ENCODE measurements at places on chromosomes 1 and 21.

GRCh38 chr1:47579809-47580208, 142.0 kb downstream of the FOXD2 start:
- no peak for DNase-seq

GRCh38 chr1:24248859-24249258, 61.8 kb upstream of the IFNLR1 start:
- DNase-seq: no peak

DNA sequence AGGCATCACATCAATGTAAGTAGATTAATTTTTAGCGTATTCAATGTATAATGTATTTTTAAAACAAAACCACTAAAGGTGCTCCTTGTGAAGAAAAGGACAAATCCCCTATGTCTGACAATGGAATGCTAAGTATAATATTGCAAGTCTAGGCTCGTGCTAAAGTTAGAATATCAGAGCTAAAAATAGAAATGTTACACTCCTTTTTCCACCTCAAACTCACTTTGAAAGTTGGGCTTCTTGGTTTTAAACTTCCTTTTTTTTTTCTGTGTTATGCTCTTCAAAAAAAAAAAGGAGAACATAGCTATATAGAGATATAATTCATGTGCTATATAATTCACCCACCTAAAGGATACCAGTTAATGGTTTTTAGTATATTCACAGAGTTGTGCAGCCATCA, 3.6 kb upstream of the SERBP1 start:
- DNase-seq: no peak

DNA sequence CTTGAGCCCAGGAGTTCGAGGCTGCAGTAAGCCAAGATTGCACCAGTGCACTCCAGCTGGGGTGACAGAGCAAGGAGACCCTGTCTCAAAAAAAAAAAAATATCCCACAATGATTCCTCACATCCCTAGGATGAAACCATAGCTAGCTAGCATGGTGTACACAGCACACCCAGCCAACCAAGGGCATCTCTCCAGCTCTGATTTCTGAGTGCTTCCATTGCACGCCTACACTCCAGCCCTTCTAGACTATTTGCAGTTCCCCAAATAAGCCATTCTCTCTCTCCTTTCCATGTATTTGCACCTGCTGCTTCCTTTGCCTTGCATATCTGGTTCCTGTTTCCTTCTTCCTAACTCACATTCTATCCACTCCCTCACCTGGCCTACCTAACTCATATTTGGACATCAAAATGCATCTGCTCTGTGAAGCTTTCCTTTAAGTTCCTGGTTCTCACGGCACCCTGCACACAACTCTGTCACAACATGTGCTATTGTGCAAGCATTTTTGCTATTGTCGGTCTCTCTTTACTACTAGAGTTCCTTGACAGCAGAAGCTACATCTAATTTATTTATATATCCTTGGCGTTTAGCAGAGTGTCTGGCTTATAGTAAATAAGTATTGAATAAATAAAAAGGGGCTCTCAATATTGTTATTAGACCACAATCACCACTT, 2.4 kb upstream of the ELAPOR1 start:
- no peak for DNase-seq

DNA sequence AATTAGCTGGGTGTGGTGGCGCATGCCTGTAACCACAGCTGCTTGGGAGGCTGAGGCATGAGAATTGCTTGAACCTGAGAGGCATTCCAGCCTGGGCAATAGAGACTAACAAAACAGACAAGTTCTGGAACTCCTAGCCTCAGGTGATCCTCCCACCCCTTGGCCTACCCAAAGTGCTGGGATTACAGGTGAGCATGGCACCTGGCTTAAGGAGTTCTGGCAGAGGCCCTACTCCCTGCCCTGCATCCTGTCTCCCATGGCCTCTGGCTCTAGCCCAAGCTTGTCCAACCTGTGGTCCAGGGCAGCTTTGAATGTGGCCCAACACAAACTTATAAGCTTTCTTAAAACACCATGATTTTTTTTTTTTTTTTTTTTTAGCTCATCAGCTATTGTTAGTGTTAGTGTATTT, 20.4 kb downstream of the TOMM20 start:
- no peak for DNase-seq

DNA sequence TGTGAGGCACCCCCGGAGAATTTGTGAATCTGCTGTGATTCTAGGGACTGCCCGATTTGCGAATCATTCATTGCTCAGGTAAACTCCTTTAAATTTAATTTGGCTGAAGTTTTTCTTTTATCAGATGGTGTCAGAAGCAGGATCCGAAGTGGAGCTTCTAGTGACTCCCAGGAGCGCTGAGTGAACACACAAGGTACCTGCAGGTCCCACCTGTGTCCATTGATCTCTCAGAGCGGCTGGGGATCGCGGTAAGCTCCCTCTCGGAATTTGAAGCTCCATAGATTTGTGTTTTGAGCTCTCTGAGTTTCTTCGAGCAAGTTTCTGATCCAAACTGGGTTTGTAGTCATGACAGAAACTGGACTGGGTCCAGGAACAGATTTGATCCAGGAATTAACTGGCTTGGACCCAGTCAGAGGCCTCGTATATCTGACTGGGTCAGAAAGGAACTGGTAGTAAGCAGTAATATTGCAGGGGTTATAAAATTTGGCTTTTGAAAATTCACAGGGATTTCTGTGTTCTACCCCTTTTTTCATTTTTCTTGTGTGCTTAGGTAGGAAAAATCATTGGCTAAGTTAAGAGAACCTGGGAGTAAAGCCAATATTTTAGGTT, 56.2 kb upstream of the EDEM3 start:
- no peak for DNase-seq

DNA sequence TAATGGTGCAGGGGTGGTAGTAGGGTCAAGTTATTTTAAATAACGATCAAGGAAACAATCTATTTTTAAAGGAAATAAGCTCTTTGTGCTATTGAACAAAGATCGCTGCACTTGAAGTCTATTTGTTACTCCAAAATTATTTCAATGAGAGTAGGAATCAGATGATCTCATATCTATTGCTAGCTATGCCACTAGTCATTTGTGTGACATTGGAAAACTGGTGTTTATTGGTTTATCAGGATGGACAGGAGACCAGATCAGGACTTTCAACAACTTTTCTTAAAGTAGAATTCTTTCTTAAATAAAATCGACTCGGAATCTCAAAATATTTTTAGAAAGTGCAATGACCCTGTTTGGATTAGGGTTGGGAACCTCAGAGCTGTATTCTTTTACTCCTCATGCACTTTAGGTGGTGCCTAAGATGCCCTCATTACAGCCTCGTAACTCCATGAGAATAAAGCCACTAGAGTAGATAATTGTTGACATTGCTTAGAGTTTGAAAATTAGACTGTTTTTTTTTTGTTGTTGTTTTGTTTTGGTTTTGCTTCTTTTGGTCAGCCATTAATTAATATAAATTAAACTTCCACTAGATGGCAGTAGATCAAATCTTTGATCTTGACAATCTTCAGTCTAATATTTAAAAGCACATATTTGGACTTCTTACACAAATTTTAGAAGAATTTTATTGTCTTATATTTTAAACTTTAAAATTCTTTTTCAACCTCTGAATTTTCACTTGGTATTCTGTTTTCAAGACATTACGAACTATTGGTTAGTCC, 352.4 kb downstream of the USP25 start:
- DNase-seq: no peak

DNA sequence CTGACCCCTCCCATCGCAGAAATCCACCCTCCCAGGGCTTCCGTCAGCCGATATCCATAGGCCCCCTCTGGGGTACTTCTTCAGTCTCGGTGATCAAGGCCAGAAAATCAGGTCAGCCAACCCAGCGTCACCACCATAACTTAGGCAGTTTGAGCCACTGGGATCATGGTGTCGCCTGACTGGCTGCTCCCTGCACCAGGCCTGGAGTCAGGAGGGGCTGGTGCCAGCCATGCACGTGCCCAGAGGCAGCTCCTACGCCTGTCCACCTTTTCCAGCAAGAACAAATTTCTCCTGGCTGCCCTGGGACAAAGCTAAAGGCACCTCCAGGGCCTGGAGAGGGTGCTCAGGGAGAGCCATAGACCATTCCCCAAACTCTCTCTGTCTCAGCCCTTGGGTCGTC, 4.8 kb upstream of the CTRC start:
- DNase-seq: no peak

- DNase-seq: no peak
Measured at GRCh38 chr1:30420519-30421050, 302.8 kb downstream of the MATN1 start.

DNA sequence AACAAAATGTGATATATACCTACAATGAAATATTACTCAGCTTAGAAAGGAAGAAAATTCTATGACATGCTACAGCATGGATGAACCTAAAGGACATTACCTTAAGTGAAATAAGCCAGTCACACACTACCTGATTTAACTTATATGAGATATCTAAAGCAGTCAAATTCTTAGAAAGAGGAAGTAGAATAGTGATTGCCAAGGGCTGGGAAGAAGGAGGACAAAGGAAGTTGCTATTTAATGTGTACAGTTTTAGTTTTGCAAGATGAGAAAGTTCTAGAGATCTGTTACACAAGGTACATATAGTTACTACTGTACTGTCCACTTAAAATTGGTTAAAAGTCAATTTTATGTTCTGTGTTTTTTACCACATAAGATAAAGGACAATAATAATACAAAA, 87.5 kb upstream of the KCTD3 start:
- no peak for DNase-seq

- DNase-seq: no peak
Measured at GRCh38 chr1:29456685-29457435, 220.5 kb downstream of the PTPRU start.

GRCh38 chr1:80250573-80251168, 1244.1 kb upstream of the ADGRL4 start:
- no peak for DNase-seq

GRCh38 chr1:231925864-231926263, 299.3 kb downstream of the DISC1 start:
- no peak for DNase-seq

DNA sequence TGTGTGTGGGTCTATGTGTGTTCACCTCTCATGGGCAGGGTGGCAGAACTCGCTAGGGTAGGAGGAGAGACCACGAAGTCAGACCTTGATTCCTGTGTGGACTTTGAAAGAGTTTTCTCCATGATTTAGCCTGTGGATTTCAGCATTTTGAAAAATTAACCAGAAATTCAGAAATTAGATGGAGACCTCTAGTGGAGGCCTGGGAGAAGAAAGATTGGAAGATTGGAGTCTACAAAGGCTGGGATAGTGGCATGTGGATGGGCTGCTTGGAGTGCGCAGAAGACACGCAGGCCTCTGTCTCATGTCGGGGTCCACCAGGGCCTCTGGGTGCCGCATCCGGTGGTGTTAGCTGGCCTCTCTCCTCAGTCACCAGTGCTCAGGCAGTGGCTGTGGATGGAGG, 18.9 kb upstream of the IGSF5 start:
- no peak for DNase-seq

GRCh38 chr1:231663211-231663792, 36.7 kb downstream of the DISC1 start:
- DNase-seq: no peak

DNA sequence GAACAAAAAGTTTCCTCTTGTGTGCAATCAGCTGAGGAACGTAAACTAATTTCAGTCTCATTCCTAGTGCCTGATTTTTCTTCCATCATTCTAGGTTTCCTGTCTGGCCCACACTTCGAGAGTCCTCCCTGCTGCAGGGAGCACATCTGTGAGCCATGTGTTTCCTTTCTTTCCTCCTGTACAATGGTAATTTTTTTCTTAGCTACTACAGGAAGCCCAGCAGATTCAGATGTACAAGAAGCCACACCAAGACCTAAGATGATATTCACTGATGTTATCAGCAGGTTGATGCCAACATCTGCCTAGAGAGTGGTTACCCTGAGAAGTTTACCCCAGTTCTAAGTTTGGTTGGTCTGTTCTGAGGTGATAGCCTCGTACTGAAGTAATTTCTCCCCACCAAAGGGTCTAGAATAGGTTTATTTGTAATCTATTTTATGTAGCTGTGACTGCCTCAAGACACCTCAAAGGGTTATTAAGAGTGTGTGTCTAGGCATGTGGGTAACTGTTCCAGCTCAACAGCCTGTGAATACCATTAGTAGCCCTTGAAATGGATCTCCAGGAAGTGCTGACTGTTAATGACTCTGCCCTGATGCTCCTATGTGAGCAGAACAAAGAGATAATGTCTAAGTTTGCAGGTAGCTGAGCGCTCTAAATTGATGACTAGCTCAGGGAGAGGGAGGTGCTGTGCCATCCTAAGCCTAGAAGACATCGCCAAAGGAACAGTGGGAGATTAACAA, 31.7 kb upstream of the CLDN14 start:
- no peak for DNase-seq

DNA sequence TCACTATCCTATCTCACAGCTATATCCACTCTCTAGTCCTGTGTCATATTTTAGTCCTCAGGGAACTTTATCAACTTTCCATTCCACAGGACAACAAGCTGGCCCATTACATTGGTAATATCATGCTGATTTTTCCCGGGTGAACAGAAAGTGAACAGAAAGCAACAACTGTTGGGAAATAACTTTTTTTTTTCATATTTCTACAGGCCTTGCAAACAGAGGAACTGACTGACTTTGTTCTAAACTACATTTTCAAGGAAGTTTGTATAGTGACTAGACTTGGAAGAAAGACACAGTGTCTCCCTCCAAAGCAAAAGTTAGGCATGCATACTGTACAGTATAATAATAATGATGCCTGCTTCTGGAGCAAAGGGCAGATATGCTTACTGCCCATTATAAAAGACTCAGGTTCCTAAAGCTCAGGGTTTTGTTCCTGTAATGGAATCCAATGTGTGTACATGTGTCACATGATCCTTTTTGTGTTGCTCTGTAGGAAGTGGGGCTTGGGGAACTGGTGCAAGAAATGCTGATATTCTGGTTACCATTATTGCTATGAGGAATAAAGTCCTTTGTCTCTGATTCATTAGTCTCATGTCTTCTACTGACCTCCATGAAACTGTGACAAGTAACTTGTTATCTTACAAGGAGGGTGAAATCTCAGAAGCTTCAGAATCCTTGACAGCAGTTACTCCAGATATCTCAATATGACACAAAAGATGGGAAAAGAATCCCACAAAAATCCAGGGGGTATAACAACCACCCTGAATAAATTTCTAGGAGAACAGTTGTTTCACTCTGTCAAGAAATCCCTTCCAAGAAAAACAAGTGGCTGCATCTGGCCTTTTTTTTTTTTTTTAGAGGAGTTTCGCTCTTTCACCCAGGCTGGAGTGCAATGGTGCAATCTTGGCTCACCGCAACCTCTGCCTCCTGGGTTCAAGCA, 17.7 kb upstream of the NTPCR start:
- DNase-seq: no peak

DNA sequence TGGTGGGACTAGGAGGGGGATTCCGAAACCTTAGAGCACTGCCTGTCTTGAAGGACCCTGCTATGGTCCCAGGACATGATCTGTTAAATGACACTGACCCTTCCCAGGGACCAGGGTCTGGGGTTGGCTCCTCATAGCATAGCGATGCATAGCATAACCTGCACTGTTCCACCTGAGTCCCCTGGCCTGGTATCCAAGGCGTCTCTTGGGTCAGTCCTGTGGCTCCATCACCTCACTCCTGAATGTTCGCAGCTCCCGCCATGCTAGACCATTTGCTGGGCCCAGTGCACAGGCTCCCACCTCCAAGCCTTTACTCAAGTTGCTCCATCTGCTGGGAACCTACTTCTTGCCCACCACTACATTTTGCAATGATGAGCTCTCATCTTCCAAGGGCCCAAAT, 39.0 kb upstream of the MAGOH start:
- no peak for DNase-seq

Measured in stimulated activated CD4-positive, alpha-beta T cell treated with anti-CD3 and anti-CD28 coated beads, TNF-alpha, amount 100 ng/mL, for 24 hours (primary cell).